ENCODE measurements at places on chromosomes 2 and 18.
A peak's percentile ranks its signal among the peaks of the same experiment; 100 is the strongest.

- DNase-seq: peak; percentile 51
These were observed 48.8 kb upstream of the LPIN2 start for GRCh38 chr18:3061581-3062312.

GRCh38 chr2:129870685-129871241 lies 108.7 kb upstream of the RAB6C start:
- DNase-seq: no peak

GRCh38 chr2:241904011-241904718 lies 34.6 kb downstream of the RTP5 start:
- DNase-seq: no peak

DNA sequence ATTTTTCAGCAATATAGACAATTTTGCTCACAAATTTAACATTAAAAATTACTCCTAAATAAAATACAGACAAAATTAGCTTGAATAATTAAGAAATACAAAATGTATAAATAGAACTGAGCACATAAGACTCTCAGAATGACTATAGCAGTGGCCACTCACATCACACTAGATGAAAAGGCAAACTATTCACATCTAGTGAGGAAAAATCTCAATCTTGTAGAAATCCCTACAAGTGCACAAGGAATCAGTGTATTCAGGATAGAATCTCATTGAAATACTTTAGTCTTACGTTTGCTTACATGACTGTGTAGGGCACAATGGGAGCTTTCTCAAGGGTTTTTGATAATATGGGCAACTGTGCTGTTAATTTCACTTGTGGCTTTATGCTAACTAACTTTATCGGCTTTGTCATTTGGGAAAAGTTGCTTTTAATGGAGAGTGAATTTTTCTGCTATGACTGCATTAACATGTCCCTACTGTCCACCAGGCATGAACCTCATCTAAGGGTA lies 678.9 kb upstream of the LRRTM4 start:
- DNase-seq: no peak

DNA sequence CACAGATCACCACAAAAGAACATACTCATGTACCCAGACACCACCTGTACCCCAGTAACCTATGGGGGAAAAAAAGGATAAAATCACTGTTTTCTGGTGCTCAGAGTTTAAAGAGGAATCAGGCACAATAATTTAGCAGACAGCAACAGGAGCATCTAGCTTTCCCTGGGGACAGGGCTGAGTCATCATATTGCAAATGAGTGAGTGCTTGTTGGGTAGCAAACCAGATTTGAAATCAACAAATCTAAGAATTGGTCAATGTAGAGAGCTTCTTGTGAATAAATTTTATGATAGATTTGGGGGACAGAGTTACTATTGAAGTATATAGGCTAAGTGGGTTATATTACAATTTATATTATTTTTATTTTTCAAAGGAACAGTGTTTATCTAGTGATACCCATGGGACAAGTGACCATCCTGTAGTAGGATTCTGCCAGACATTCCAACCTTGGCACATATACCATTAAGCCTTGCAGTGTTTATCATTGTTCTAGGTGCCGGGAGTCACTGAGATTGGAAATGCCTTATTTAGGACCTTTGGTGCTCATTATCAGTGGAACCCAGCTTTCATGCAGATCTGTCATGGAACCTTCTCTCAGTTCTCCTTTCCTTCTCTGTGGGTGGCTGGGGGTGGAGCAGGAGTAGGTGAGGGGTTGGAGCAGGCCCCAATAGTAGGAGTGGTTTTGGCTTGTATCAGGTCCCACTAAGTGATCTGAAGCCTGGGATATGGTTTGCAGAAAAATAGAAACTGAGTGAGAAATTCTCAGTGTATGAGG lies 117.2 kb downstream of the CERS6 start:
- no peak for DNase-seq

DNA sequence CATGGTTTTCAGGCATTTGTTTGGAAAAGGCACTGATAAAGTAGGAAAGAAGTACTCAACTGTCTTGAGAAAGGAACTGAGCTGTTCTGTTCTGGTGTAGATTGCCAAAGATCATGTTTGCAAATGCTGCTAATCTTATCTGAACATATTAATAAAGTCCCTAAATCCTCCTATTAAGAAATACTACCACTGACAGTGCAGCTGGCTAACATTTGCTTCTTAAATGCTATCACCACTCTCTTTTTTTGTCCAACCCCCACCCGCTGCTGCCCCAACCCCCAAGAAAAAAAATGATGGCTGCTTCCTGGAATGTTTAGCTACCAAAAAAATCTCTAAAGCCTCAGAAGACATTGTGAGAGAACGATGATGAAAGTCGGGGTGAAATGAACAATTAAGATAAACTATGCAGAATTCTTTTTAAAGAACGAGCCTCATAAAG lies 130.7 kb downstream of the CCBE1 start:
- no peak for DNase-seq

- no peak for DNase-seq
These were observed 113.1 kb upstream of the SRD5A2 start for GRCh38 chr2:31693882-31694281.

Data from CD4-positive, alpha-beta memory T cell (primary cell).